ENCODE measurements at places on chromosomes 16 and 17. TPM values are rescaled to one million over a fixed set of nuclear protein-coding genes. Genes with fewer than 3 reads are reported as not detected.

DNA sequence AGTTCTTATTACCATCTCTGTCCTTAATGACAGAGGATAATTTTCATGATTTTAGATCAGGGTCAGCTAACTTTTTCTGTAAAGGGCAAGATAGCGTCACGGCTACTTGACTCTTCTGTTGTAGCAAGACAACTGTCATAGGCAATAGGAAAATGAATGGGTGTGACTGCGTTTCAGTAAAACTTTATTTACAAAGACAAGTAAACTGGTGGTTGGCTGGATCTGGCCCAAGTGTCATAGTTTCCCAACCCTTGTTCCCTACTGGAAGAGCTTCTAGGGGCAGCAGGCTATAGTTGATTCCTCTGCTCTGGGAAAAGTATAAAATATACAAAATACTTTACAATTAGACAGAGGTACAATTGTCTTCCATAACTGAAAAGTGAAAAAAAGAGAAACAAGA, 50.6 kb upstream of the VPS4A start:
- DNase-seq, result no peak

DNA sequence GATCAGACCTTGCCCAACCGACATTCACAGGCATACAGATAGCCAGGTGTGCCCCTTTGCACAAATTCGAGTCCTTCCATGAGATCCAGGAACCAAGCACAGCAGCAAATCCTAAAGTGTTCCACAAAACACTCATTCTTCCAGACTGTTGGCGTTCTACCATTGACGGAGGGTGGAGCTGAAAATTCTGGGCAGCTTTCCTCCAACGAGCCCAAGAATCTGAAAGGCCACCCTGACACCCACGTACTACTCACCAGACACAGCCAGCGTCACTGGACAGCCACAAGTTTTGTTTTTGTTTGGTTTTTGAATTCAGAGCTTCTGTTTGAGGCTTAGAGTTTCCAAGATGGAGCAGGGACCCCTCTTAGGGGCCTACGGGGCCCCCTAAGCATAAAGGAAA, 83.8 kb downstream of the PMP22 start:
- no peak for DNase-seq

DNA sequence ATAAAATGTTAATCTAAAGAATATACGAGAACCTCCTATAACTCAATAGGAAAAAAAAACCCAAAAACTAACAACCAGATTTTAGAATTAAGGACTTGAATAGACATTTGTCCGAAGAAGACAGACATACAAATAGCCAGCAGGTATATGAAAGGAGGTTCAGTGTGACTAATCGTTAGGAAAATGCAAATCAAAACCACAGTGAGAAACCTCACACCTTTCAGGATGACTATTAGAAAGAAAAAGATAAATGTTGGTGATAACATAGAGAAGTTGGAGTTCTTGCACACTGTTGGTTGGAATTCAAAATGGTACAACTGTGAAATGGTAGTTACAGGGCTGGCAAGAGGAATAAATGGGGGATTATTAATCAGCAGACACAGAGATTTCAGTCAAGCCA, 339.0 kb downstream of the TMEM114 start:
- no peak for DNase-seq

DNA sequence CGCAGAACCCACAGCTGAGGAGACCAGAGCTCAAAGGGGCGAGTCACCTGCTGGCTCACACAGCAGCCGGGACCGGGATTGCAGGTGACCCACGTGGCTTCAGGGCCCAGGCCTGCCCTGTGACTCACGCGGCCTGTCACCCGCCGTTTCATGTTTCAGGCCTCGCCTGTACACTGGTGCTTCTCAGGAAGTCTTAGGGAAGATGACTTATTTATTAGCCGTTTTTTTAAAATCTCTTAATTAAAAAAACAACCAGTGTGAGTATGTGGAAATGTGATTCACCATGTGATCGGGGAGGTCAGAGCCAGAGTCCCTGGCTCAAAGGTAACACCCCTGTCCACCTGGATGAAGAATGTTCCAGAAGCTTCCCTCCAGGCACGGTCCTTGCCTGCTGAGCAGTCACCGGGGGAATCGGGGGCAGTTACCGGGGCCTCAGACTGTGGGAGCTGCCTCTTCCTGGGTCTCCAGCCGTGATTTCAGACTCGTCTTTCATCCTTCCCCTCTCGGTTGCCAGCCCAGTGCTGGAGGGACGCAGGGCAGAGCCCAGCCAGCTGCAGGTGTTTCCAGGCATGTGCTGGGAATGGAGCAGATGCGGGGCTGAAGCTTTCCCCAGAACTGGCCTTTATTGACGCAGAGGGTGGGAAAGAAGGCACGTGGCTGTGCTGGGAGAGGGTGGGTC, 49.3 kb downstream of the CMIP start:
- no peak for DNase-seq

GRCh38 chr17:49911719-49912118, 57.3 kb upstream of the DLX4 start:
- no peak for DNase-seq

SREBF1 gene
- 177 TPM for total RNA-seq

CHP2 gene
- not detected for total RNA-seq

HIC1 gene
- 38.3 TPM for total RNA-seq

Data from activated CD4-positive, alpha-beta memory T cell treated with anti-CD3 and anti-CD28 coated beads, Interleukin-2, amount 10 ng/mL, durations not matched to agents 7 days and 5 days (primary cell).